Hematopoietic multipotent progenitor cell treated with erythropoietin and hydrocortisone succinate and interleukin-3 and kit ligand, for 15 days (in vitro differentiated cells): ENCODE measurements at places on chromosomes 16 and 17.

GRCh38 chr16:61678182-61678581, 358.1 kb downstream of the CDH8 start:
- no peak for DNase-seq

DNA sequence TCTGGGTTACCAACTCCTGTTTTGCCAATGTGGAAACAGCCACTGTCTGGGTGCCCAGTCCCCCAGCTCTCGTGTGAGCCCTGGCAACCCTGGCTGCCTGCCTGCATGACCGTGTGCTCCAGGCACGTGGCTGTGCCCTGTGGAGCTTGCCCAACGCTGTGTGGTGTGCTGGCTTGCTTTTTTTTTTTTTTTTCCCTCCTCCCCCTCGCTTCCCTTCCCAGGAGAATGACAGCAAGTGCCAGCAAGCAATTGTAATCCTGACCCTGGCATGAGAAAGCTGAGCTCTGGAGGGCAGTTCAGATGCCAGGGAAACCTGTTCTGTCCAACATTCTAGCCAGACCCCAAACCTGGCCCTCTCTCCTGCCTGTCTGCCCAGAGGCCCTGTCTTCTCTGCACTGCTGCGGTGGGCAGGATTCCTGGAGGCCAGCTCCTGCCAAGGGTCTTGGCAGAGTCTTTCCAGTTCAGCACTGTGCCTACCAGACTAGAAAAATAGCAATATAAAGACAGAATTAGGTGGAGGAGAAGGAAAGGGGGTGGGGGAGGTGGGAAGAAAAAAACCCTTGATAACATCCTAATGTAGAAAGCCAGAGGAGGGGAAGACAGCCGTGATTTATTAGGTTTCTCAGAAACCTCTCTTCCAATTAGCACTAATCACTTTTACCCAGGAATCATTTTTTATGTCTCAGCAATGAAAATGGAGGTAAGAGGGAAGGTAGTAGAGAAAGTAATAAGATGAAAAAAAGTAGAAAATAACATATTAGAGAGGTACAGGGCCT, 9.0 kb downstream of the HLF start:
- no peak for DNase-seq

DNA sequence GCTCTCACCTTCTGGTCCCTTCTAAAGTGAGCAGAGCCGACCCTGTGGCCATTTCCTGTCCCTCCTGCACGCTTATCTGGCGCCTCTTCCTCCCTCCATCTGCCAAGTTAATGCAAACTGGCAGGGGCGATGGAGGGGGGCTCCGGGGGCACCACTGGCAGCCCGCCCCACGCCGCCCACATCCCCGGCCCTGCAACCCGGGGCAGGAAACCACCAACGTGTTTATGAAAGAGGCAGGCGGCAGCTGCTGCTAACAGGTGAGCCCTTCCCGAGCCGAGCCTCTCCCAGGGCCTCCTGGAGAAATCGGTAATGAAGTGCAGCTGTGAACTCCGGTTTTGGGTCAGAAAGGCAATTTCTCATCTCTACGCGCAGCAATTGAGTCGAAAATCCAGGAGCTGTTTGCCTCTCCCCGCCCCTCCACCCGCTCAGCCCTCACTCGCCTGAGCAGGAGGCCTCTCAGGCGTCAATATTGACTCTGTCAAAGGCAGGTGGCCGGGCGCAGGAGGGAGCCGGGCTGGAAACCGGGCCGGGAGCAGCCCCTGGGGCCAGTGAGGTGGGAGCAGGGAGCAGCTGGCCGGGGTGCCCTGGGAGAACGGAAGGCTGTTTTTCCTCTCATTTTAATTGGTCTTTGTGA, 164.4 kb upstream of the GSE1 start:
- no peak for DNase-seq

DNA sequence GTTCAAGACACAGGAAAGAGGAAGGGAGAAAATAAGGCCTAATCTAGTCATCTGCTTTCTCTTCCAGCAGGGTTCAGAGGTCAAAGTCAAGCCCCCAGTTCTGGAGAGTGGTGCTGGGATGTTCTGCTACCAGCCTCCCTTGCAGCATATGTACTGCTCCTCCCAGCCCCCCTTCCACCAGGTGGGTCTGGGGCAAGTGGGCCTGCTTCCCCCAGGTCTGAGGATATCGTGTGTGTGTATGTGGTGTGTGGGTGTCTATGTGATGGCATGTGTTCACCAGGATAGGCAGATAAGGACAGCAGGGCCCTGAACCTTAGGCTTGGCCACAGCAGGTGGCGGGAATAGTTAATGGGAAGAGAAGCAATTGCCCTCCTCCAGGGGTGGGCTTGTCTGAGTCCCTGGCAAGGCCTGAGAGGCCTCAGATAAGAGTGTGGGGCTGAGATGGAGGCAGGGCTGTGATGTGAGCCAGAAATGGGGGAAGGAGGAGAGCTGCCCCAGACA, 21.1 kb downstream of the FOXN1 start:
- DNase-seq = peak; percentile 6

DNA sequence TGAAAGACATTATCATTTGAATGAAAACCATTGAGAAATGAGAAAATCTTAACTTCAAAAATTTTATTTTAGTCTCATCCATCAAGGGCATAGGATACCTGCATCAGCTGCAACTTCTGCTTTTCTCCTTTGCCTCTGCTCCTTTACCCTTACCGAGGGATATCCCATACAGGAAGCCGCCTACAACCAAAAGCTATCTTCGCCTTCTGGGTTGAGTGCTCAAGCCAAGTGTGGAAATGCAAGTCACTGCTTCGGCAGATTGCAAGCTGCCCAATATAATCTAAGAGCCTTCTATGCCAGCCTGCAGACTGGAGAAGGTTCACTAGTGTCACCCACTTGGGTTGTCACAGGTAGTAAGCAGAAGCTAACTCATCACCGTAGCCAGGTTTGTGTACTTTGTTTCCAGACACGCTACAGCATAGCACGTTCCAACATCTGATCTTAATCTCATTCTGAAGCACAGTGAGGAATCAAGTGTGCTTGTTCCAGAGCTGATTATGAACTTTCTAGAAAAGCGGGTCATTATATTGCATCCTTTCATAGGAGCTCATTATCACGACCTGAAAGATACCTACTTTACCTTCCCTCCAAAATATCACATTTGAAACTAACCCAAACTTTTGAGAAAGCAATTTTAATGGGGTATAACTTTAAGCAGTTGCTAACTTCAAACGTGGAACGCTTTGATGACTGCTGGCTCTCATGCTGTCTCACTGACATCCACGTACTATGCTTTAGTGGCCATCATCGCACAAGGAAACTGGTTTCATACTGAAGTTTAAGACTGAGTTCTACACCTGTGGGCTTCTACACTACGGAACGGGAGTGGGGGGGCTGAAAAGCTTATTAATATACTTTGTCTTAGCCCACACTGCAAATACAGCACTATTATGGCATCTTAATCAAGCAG, 8.0 kb upstream of the UNK start:
- peak; percentile 75 for DNase-seq

DNA sequence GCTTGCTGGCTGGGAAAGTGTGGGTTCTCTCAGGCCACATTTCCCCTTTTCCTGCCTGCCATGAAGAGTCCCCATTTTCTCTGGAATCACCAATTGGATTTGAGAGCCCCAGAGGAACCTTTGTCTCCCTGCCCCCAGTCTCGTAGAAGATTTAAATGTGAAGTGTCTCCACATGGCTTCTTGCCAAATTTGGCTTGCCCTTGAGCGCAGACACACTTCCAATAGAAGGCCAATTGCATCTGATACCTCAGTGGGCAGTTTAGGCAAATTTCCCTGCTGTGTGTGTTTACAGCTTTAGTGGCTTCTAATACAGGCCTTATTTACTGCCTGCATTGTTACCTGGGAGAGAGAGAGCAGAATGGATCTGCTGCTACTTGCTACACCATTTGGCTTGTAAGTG, 29.7 kb downstream of the CDK5R1 start:
- DNase-seq = no peak

DNA sequence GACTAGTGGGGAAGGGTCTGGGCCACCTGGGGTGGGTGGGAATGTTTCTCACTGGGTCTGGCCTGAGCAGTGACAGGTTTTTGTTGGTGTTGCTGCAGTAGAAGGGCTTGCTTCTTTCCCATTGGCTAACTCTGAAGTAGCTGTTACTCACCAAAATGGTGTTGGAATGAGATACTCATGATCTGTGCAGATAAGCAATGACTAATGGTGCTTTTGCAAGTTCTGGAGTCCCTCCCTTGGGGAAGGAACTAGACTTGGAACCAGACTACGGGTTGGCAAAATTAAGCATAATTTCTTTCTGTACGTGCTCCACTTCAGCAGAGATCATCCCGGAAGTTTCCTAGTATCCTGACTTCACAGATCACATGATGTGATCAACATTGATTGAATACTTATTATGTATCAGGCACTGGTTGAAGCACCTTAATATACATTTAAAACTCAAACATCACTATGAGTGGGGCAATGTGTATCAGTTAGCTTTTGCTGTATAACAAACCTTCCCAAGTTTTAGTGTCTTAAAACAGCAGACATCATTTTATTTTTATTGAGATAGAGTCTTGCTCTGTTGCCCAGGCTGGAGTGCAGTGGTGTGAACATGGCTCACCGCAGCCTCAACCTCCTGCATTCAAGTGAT, 30.1 kb downstream of the CHP2 start:
- DNase-seq = peak; percentile 17

GRCh38 chr16:67451704-67452435, 20.9 kb downstream of the HSD11B2 start:
- DNase-seq = no peak

DNA sequence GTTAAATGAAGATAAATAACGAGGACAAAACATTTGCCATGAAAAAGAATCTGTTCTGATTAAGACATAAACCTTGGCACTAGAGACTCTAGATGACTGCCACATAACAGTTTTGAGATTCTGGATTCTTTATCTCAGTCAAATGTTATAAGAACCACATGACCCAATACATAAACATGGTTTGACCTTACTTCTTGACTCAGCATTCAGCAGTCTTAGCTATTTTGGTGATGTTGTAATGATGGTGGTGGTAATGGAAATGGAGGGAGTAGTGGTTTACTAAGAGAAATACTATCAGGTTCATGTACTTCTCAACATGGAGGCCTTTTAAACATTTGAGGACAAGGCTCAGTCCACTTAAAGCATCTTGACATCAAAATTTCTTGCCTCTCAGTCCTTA, 925.4 kb downstream of the CDH11 start:
- DNase-seq = no peak
